ENCODE measurements at places on chromosomes 11 and 22.

GRCh38 chr11:78282821-78283220 is 94.1 kb downstream of the USP35 start:
- DNase-seq, result no peak

DNA sequence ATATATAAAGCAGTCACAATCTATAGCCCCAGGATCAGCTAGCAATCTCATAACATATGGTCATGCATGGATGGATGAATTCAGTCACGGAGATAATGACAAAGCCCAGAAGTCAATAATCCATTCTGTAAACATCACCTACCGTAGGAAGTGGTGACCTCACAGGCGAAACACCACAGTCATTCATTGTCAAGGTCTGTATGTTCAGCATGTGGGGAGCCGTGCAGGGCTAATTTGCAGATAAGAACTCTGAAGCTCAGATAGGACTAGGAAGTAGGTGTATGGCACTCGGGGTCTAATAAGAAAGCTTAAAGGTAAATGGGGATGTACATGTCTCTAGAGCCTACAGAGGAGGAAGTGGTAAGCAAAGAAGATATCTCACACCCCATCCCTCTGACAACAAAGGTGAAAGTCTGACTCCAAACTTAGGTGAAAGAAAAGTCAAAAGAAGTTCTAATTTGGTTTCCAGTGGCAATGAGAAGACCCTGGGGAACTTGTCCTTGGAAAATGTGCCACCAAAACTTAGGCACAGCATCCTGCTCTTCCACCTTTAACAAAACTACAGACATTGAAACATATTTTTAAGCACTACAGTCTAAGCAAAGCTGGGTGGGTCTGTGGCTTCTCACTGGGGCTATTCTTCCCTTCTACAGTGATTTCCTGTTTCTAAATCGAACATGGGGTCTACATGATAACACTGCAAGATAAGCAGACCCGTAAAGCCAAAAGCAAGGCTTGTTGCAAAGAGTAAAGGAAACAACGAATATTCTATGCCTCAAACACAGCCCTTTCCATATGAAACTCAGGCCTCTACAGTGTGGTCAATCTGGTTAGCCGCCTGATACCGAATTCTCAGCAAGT is 5.2 kb downstream of the CRTAM start:
- DNase-seq, result peak; percentile 23

DNA sequence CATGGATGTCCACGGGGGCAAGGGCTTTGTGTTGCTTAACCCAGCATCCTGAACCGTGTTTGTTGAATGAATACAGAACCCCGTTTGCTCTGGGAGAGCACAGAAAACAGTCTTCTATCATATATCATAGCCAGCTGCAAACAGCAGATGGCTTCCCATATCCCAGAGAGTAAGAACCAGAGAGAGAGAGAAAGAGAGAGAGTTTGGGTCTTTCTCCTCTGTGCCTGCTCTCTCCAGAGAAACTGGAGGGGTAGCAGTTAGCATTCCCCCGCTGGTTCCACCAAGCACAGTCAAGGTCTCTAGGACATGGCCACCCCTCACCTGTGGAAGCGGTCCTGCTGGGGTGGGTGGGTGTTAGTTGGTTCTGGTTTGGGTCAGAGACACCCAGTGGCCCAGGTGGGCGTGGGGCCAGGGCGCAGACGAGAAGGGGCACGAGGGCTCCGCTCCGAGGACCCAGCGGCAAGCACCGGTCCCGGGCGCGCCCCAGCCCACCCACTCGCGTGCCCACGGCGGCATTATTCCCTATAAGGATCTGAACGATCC is 440 bp upstream of the TIMP3 start:
- no peak for DNase-seq

- DNase-seq, result no peak
Measured at GRCh38 chr22:47601666-47602065, 839.2 kb downstream of the TBC1D22A start.

- DNase-seq, result no peak
Measured at GRCh38 chr22:40430991-40431390, 60.6 kb downstream of the SGSM3 start.
